ENCODE measurements at places on chromosomes 4 and X.
A peak's percentile ranks its signal among the peaks of the same experiment; 100 is the strongest.

DNA sequence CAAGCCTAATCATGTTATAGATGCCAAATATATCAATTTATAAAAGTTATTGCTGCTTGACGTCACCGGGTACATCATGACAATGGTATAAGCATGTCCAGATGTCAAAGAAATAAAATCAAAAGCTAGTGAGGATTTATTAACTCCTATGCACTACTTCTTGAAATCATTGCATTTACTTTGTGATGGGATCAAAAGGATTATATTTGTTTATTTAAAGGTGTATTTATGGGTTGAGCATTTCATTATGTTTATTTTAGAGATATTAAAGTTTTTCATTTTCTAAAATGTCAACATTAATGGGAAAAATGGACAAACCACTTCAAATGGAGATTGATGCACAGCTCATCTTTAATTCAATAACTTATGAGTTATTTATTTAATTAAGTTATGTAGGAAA lies 277.8 kb downstream of the EPHA5 start:
- no peak for DNase-seq

GRCh38 chr4:86670756-86671155 lies 76.6 kb downstream of the PTPN13 start:
- DNase-seq, result peak; percentile 23

- no peak for DNase-seq
Observed at GRCh38 chrX:134803551-134804183, 145.4 kb upstream of the PLAC1 start.

DNA sequence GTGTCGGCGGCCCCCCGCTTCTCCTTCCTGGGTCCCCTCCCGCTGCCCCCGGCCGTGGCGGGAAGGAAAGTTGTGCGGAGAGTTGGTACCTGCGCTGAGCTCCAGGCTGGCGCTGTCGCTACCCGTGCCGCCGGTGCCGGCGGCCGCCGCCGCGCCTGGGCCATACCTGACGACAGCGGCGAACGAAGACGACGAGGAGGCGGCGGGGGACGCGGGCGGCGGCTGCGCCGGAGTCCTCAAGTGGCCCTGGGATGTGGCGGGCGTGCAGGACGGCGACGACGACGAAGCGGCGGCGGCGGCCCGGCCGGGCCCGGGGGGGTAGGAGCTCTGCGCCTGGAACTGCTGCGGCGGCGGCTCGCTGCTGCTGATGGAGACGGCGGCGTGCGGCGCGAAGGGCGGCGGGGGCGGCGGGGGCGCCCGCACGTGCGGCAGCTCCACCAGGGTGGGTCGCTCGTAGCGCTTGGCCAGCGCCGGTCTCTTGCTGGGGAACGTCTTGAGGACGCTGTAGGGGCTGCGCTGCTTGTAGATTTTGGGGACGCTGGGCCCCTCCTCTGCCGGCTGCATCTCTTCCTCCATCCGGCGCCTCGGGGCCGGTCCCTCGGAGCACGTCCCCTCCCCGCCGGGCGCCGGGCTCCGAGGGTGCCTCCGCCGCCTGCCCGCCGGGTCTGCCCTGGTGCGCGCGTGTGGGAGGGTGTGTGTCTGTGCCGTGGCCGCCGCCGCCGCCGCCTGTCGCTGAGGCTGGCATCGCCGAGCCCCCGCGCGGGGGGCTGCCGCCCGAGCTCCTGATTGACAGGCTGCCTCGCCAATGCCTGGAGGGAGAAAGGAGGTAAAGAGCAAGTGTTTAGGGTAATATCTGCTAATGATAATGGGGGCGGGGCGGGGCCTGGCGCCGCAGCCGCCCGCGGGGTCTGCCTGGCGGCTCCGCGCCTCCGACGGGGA lies 618 bp downstream of the BEND4 start:
- no peak for DNase-seq

- DNase-seq, result no peak
Observed at GRCh38 chr4:130233377-130234047, 1137.6 kb downstream of the C4orf33 start.

GRCh38 chrX:2785538-2785937 lies 33.7 kb downstream of the XG start:
- DNase-seq, result no peak

DNA sequence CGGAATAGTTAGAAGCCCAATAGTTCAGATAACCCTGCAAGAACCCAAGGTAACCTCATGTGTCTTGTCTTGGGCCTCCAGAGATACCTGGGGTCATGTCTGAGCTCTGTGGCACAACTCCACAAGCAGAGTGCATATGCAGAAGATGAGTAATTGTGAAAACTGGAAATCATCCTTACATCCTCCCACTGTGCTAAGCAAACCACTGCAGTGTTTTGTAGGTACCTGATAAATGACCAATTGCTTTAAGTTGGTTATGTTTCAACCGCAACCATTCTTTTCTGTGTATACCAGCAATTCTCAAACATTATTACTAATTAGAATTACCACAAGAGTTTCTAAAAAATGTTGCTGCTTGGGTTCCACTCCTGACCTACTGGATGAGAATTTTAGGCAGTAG lies 73.2 kb downstream of the CBLL2 start:
- no peak for DNase-seq

DNA sequence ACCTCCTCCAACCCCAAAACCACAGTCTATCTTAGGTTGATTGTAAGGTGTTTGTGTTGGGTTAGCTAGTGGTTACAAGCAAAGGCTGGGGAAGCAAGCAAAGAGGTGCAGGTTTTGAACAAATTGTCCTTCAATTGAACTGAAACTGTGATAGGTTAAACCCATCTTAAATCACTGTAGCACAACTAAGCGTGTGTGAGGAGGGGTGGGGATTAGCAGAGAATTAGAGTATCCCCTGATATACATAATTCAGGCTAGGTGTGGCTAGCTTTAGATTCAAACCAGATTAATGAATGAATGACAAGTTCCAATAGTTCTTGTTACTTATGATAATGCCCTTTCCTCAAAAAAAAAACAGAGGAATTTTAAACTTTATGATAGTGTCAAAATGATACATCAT lies 191.0 kb upstream of the POF1B start:
- DNase-seq, result no peak

GRCh38 chr4:121073004-121073435 lies 685 bp upstream of the NDNF start:
- DNase-seq, result no peak

- no peak for DNase-seq
Observed at GRCh38 chr4:110669663-110670062, 46.8 kb upstream of the PITX2 start.

GRCh38 chr4:108449129-108449528 lies 171.2 kb upstream of the RPL34 start:
- DNase-seq, result no peak

All from GM04503 (cell line).